ENCODE measurements at places on chromosomes 11 and 22.

DNA sequence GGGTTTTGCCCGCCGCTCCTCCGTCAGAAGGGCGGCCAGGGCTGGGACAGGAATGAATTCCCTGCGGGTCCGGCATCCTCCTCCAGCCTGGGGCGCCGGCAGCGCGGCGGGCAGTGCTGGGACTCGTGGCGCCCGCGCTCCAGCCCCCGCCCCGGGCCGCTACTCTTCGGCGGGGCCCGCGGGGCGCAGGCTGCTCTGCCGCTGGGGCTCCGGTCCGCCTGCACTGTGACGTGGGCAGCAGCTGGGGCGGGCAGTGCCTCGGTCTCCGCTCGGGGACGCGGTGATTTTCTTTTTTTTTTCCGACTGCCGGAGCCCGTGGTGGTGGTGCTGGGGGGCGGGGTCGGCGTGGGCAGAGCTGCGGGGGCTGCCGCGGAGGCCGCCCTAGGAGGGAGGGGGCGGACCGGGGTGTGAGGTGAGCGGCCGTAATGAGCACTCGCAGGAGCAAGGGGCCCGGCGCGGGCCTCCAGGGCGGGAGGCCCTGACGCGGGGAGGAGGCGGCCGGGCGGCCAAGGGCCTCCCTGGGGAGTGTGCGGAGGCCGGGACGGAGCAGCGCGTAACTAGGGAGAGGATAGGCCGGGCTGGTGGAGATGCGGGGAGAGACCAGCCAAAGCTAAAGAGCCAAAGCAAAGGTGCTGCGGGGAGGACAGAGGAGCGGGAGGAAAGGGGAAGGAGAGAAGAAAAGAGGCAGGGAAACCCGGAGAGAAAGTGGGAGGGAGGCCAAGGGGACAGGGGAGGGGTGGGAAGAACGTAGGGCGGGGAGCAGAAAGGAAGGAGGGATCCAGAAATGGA, 73.3 kb upstream of the ZBED5 start:
- peak; percentile 10 for DNase-seq

DNA sequence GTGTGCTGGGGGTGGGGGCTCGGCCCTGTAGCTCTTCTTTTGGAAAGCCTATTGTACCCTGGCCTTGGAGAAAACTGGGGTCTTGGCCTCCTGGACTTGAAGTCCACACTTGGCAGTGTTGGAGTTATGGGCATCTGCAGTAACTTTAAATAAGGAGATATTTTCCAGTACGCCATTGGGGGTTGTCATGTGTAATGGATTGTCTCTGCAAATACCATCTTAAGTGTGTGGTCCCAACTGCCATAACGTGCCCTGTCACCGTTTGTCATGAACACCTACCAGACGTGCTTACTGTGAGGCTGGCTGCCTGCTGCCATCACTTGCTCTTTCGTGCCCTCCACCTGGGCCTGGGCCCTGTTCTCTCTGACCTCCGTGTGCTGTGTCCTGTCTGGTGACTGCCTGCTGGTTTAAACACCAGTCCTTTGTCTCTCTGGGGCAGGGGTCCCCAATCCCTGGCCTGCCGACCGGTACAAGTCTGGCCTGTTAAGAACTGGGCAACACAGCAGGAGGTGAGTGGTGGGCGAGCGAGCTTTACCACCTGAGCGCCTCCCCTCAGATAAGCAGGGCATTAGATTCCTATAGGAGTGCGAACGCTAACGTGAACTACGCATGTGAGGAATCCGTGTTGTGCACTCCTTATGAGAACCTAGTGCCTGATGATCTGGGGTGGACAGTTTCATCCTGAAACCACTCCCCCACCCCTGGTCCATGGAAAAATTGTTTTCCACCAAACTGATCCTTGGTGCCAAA, 3.6 kb upstream of the ZDHHC8 start:
- DNase-seq: no peak

- no peak for DNase-seq
These were observed 72.6 kb upstream of the CADM1 start for GRCh38 chr11:115576606-115577380.

DNA sequence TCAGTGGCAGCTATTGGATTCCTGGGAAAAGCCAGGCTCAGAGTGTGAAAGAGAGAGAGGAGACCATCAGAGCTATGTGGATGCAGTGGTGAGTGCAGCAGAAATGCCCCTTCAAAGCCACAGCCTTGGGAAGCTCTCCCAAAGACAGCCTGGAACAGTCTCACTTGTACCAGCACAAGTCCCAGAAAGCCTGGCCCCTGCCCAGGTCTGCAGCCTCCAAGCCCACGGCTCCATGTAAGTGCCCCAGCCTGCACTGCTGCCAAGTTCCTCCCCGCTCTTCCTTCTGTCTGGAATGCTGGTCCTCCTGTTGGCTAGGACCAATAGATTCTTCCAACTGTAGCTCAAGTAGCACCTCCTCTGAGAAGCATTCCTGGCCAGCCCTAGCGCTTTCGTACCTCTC, 539.7 kb downstream of the MIAT start:
- DNase-seq: no peak

GRCh38 chr11:100705447-100705846, 18.4 kb downstream of the ARHGAP42 start:
- DNase-seq: no peak

Data from activated T-cell treated with anti-CD3 and anti-CD28 coated beads for 1 hour (primary cell).